Vagina (tissue), 2 donors: ENCODE measurements at places on chromosomes 4 and X. TPM values are rescaled to one million over a fixed set of nuclear protein-coding genes. Genes with fewer than 3 reads are reported as not detected.

STAG2 gene
- 54.0 TPM for total RNA-seq

CXCL11 gene
- total RNA-seq: not detected

PCSK1N gene
- 15.0 TPM for total RNA-seq

TGIF2LX gene
- total RNA-seq: not detected

SSX7 gene
- not detected for total RNA-seq

DDX53 gene
- not detected for total RNA-seq

RGN gene
- total RNA-seq: 4.7 TPM

SLC49A3 gene
- 11.0 TPM for total RNA-seq

DNA sequence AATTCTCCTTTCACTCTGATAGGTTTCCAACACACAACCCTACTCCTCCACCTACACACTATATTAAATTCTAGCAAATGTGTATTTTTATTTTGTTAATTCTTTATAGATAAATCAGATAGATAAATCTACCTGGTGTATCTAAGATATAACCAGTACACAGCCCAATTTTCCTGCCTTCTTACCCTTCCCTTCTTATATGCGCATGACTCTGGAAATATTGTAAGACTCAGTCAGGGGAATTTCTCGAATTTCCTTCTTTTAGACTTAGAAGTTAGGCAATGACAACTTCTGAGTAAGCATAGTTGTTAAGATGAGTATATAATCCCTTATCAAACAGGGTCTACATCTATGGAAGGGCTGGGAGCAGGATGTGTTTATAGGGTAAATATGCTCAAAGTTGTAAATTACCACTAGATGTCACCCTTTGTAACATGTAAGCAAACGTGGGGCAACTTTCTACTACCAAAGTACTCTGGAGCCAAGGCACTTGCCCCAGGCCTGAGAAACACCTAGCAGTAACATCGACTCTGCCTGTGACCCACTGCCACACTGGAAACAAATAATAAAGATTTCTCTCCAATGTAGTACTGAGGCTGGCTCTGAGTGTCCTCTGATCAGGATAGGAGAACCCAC lies 444.7 kb downstream of the IQCM start:
- H3K36me3 ChIP-seq: no peaks in the 10 kb centered on the region
- no peaks in the 10 kb centered on the region for H3K4me1 ChIP-seq
- H3K27ac ChIP-seq: no peak overlapping the region
- DNase-seq: no peak
- no peaks in the 10 kb centered on the region for H3K27me3 ChIP-seq
- no peak overlapping the region for H3K4me3 ChIP-seq

GRCh38 chr4:66182636-66183035 lies 512.3 kb upstream of the EPHA5 start:
- no peak overlapping the region for H3K4me3 ChIP-seq
- H3K4me1 ChIP-seq: no peaks in the 10 kb centered on the region
- no peaks in the 10 kb centered on the region for H3K36me3 ChIP-seq
- H3K27me3 ChIP-seq: no peaks in the 10 kb centered on the region
- DNase-seq: no peak

DNA sequence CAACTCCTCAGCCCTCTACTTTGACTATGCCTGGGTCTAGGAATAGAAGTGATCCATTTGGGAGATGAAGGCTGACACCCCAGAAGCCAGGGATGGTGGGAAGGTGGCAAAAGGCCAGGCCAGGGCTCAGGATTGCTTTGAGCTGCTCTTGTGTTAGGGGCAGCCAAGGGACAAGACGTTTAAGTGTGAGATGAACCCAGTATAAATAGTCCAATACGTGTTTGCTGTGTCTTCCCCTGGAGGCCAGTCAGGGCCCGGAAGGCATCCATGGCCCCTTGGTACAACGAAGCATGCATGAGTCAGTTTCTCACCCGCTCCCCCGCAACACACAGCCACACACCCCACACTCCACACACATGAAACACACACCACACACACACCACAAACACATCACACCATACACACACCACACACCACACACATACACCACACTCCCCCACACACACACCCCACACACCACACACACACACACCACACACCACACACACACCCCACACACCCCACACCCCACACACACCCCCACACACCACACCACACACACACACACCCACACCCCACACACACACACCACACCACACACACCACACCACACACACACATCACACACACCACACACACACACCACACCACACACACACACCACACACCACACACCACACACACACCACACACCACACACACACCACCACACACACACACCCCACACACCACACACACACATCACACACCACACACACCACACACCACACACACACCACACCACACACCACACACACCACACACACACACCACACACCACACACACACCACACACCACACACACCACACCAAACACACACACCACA lies 5.1 kb downstream of the STARD8 start:
- no peaks in the 10 kb centered on the region for H3K4me1 ChIP-seq
- H3K36me3 ChIP-seq: no peaks in the 10 kb centered on the region
- H3K27ac ChIP-seq: no peak overlapping the region
- DNase-seq: no peak

DNA sequence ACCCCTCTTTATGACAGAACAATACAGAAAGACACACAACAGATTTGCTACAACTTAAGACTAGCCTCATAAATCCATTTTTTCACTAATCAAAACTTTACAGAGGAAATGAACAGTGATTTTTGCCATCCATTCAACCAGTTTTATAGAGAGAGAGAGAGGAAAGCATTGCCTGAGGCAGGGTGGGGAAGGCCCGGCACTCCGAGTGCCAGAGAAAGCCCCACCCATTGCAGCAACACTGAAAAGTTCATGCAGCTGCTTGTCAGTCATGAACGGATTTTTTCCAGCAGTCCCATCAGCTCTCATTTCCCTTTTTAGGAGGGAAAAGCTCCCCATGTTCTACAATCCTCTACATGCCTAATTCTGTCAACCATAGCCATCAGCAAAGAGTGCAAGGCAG lies 236.9 kb downstream of the CHIC1 start:
- no peaks in the 10 kb centered on the region for H3K4me1 ChIP-seq
- no peaks in the 10 kb centered on the region for H3K27me3 ChIP-seq
- H3K36me3 ChIP-seq: no peaks in the 10 kb centered on the region
- H3K27ac ChIP-seq: no peak overlapping the region
- no peak overlapping the region for H3K4me3 ChIP-seq

DNA sequence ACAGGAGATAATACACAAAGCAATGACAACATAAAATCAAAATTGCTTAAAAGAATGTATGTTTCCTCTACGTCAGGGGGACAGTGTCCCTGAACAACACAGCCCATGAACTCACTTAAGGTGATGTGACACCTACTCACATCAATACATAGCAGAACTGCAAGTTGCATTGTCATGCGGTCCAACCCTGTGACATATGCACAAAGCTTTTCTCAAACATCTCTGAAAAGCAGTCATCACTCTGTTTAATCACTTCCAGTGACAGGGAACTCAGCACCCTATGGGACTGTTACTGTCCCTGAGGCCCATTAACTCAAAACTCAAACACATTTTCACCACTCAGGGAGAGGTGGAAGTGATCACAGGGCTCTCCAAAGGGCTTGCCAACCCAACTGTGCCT lies 2.4 kb downstream of the STX18 start:
- H3K4me3 ChIP-seq: peak overlapping the region; percentile 100
- H3K27ac ChIP-seq: no peak overlapping the region
- no peak for DNase-seq
- no peaks in the 10 kb centered on the region for H3K27me3 ChIP-seq
- H3K4me1 ChIP-seq: peaks cover 81% of the 10 kb centered on the region
- no peaks in the 10 kb centered on the region for H3K36me3 ChIP-seq

DNA sequence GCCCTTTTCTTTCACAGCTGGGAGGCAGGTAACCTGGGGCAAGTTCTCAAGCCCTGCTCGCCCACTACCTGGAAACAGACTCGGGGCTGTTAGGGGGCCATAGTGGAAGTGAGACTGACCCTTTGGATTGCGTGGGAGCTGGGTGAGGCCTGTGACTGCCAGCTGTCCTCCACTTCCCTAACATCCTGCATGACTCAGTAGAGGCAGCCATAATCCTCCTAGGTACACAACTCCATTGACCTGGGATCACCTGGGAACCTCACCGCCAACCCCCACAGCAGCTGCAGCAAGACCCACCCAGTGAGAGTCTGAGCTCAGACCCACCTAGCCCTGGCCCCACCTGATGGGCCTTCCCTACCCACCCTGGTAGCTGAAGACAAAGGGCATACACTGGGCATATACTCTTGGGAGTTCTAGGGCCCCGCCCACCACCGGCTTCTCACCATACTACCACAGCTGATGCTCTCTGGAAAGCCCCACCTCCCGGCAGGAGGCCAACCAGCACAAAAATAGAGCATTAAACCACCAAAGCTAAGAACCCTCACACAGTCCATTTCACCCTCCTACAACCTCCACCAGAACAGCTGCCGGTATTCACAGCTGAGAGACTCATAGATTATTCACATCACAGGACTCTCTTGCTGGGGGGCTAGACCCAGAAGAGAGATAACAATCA lies 61.1 kb upstream of the DCTD start:
- no peak overlapping the region for H3K27ac ChIP-seq
- no peaks in the 10 kb centered on the region for H3K27me3 ChIP-seq
- no peak overlapping the region for H3K4me3 ChIP-seq
- peaks cover 11% of the 10 kb centered on the region for H3K4me1 ChIP-seq
- H3K36me3 ChIP-seq: no peaks in the 10 kb centered on the region
- no peak for DNase-seq

GRCh38 chr4:96293806-96294205 lies 453.9 kb downstream of the PDHA2 start:
- no peak overlapping the region for H3K27ac ChIP-seq
- no peaks in the 10 kb centered on the region for H3K4me1 ChIP-seq
- no peaks in the 10 kb centered on the region for H3K27me3 ChIP-seq
- no peak overlapping the region for H3K4me3 ChIP-seq
- H3K36me3 ChIP-seq: no peaks in the 10 kb centered on the region
- DNase-seq: no peak

GRCh38 chr4:168604496-168605373 lies 107.9 kb downstream of the PALLD start:
- DNase-seq: no peak
- H3K36me3 ChIP-seq: no peaks in the 10 kb centered on the region
- H3K4me1 ChIP-seq: peaks cover 14% of the 10 kb centered on the region
- H3K27me3 ChIP-seq: no peaks in the 10 kb centered on the region
- H3K4me3 ChIP-seq: no peak overlapping the region

- no peak overlapping the region for H3K4me3 ChIP-seq
- H3K27ac ChIP-seq: no peak overlapping the region
- no peak for DNase-seq
- H3K4me1 ChIP-seq: peaks cover 7% of the 10 kb centered on the region
- H3K27me3 ChIP-seq: no peaks in the 10 kb centered on the region
- H3K36me3 ChIP-seq: no peaks in the 10 kb centered on the region
Measured at GRCh38 chr4:108703370-108703769, 53.0 kb downstream of the OSTC start.

GRCh38 chr4:52701207-52701606 lies 42.1 kb upstream of the USP46 start:
- H3K36me3 ChIP-seq: no peaks in the 10 kb centered on the region
- no peak overlapping the region for H3K27ac ChIP-seq
- H3K4me3 ChIP-seq: no peak overlapping the region
- peaks cover 9% of the 10 kb centered on the region for H3K4me1 ChIP-seq

- H3K27me3 ChIP-seq: no peaks in the 10 kb centered on the region
- no peak overlapping the region for H3K4me3 ChIP-seq
- no peaks in the 10 kb centered on the region for H3K36me3 ChIP-seq
- H3K27ac ChIP-seq: no peak overlapping the region
- no peak for DNase-seq
Measured at GRCh38 chr4:155047755-155048154, 160.7 kb upstream of the NPY2R start.

- H3K27me3 ChIP-seq: no peaks in the 10 kb centered on the region
- H3K36me3 ChIP-seq: no peaks in the 10 kb centered on the region
- no peak for DNase-seq
- peak overlapping the region; percentile 39 for H3K4me3 ChIP-seq
- peak overlapping the region; percentile 78 for H3K27ac ChIP-seq
Measured at GRCh38 chrX:18885328-18886004, 98.4 kb downstream of the PHKA2 start.

GRCh38 chr4:80608281-80608980 lies 272.9 kb downstream of the CFAP299 start:
- no peak for DNase-seq
- H3K36me3 ChIP-seq: no peaks in the 10 kb centered on the region
- H3K27me3 ChIP-seq: no peaks in the 10 kb centered on the region
- no peak overlapping the region for H3K4me3 ChIP-seq

DNA sequence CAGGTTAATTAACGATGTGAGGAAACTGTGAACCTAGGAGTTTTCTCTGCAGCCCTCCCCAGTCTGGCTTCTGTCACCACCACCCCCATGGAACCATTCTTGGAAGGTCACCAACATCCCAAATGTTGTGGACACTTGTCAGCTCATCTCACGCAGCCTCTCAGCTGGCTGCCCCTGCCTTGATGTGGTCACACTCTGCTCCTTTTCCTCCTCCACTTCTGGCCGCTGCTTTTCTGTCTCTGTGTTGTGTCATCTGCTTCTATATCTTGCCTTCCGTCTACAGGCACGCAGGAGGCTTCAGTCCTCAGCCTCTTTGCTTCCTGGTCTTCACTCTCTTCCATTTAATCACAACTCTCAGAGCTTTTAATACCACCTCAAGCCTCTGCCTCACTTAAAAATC lies 371.5 kb upstream of the SLIT2 start:
- no peak overlapping the region for H3K27ac ChIP-seq
- H3K4me1 ChIP-seq: no peaks in the 10 kb centered on the region
- H3K36me3 ChIP-seq: no peaks in the 10 kb centered on the region
- DNase-seq: no peak
